ENCODE measurements at places on chromosomes 1 and 21.

DNA sequence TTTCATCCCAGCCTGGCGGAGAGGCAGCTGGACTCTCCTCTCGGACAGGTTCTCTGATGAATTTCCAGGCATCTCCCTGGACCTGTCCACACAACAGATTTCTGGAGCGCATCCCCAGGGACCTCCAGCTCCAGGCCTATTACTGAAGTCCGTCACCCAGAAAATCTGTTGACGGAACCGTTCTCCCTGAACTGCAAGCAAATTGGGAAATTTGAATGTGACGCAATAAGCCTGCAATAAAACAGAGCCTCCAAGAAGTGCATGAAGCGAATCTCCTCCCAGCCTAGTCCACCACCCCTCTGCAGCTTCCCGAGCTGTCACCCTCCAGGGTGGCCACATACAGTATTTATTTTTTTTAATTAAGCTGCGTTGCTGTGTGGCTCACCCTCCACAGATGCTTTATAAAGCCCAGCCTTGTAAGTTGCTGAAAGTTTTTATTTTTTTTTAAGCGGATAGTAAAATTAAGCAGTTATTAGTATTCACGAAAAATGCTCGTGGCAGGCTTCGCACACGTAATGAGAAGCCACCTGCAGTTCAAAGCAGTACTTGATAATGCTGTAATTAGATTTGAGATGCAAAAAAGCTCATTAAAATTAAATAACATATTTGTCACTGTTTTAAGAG lies 173.3 kb downstream of the CAMTA1 start:
- DNase-seq = no peak

GRCh38 chr1:172699111-172699510 lies 40.2 kb downstream of the FASLG start:
- DNase-seq = peak; percentile 82

- no peak for DNase-seq
These were observed 16.5 kb downstream of the SLC27A3 start for GRCh38 chr1:153791648-153792253.

DNA sequence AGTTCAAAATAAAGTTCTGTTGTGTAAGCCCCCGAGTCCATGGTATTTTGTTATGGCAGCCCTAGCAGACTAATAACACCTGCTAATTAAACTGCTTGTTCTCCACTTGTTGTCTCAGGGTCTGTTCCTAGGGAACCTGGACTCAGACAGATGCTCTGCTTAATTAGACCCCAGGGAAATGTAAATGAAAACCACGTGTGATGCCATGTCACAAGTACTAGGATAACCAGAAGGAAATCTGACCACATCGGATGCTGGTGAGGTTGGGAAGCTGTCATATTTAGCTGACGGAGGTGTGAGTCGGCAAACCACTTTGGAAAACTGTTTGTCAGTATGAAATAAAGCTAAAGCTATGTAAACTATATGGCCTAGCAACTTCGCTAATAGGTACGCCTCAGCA lies 19.6 kb downstream of the EDN2 start:
- DNase-seq = no peak

DNA sequence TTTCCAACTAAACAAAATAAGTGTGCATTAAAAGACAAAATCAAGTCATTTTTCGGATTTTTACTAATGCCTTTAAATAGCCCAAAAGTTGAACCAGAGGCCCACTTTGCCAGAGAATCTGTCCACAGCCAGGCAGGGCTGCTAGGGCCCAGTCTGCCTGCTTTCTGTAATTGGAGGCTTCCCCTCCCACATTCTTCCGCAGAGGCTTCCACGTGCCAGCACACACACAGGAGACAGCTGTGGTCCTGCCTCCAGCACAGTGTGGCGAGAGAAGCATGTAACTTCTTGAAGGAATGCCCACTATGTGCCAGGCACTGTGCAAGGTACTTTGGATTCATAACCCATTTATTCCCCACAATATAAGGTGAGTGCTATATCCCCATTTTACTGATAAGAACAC lies 11.3 kb upstream of the PDZK1IP1 start:
- no peak for DNase-seq

- DNase-seq = no peak
These were observed 153.7 kb downstream of the TENT5C start for GRCh38 chr1:117759535-117759934.

GRCh38 chr1:171173069-171173468 lies 12.0 kb upstream of the FMO2 start:
- DNase-seq = no peak

DNA sequence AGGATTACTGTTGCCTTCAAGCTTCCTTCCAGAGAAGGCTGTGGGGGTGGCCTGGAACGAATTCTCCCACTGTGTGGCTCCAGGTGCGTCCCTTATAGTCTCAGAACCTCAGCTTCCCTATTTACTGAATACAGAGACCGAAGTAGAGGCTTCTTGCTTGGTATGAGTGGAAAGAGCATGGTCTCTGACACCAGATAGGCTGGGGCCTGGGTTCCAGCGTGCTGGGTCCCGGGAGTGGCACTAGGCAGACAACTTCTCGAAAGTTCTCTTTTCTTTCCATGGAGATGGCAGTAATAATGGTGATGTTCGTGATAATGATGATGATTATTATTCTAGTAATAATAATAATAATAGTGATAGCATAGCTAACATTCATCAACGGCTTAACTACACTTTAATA lies 161.7 kb downstream of the PTPRU start:
- no peak for DNase-seq

DNA sequence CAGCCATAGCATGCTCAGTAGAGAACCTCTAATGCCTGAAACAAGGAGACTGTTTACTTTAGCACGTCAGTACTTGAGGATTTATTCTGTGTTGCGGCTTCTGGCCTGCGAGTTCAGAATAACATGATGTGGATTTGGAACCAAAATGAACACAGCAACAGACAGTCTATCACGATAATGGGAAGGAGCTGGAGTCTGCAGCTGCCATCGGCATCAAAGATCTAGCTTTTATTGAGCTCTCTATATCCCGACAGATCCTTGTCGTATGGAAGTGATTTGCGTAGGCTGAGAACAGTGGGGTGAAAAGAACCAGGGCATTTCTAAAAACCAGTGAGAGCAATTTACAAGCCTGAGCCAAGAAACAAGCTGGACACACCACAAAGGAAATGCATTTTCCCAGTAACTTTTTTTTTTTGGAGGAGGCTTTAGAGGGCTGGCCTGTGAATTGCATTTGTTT lies 294.2 kb downstream of the KIF26B start:
- no peak for DNase-seq

- DNase-seq = peak; percentile 17
These were observed 56.8 kb downstream of the GLIS1 start for GRCh38 chr1:53681977-53682685.

DNA sequence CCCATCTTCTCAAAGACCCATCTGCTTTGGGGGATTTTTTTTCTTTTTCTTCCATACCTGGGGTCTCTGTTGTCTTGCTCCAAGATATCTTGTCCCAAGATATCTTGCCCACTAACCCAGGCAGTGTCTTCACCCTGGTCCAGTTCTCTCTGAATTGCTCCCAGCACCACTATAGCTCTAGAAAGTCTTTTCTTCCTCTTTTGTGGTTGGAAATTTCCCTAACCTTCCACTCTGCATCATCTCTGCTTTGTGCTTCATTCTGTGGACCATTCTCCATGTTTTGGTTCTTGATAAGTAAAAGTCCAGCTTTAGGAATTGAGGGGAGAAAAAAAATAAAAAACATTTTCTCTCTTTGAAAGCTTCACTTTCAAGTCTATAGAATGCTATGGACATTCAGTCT lies 20.9 kb downstream of the STYXL2 start:
- DNase-seq = no peak

GRCh38 chr1:88595355-88596002 lies 88.6 kb upstream of the PKN2 start:
- DNase-seq = no peak

DNA sequence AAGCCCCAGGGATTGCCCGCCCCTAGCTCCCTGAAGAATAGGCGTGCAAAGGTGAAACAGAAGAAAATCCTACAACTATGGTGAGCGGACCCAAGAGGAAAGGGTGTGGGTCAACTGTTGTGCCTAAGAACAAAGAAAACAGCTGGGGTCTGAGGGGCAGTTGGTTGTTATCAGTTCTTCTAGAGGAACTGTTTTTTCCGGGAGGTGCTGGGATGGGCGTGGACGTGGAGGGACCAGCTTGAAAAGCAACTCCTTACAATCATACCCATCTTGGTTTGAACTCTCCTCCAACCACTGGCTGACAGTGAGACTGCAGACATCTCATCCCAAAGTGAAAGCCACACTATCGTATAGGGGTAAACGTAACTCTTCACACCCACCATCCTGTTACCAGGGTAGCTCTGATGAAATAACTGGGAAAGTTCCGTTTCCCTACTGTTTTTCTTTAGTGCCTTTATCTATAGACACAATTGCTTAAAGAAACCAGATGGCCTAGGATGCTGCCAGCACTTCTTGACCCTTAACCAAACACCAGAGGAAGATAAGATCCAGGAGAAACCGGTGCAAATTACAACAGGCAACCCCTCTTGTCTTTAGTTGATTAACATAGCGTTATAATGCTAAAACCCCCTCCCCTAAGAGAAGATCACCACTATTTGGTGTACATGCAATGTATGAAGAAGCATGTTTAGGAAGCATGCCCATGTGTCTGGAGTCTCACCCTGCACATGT lies 25.6 kb upstream of the FAM89A start:
- no peak for DNase-seq

GRCh38 chr1:241557551-241558193 lies 25.5 kb downstream of the KMO start:
- no peak for DNase-seq

DNA sequence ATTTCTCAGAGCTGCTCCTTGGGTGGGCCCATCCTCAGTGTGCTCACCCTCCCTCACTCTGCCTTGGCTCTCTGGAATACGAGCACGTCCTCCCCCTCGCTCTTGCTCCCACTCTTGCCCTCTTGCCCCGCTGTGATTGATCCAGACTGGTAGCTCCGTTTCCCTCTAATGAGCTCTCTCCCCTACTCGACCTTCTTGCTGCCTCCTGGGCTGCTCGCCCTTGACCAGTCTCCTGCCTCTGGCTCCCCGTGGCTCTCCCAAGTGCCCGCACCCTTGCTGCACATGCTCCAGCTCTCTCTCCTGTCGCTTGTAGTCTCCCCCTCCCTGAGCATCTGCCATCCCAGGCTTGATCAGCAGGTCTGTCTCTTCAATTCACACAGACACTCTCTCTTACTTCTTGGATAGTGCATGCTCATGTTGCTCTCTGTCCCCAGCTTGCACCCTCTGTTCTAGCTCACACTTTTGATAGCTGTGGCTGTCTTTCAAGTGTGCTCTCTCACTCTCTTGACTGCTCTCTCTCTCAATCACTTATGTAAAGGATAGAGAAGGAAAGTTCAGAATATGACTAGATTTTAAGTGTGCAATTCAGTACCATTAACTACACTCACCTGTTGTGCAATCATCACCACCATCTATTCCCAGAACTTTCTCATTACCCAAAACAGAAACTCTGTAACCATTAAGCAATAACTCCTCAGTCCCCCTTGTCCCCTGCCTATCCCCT lies 51.1 kb downstream of the PHC2 start:
- DNase-seq = no peak

- no peak for DNase-seq
These were observed 1596.9 kb downstream of the PLA2G4A start for GRCh38 chr1:188425687-188426086.

- no peak for DNase-seq
These were observed 897 bp downstream of the SLC25A24 start for GRCh38 chr1:108199201-108199691.

GRCh38 chr1:25068829-25069228 lies 138.8 kb upstream of the RUNX3 start:
- DNase-seq = no peak

DNA sequence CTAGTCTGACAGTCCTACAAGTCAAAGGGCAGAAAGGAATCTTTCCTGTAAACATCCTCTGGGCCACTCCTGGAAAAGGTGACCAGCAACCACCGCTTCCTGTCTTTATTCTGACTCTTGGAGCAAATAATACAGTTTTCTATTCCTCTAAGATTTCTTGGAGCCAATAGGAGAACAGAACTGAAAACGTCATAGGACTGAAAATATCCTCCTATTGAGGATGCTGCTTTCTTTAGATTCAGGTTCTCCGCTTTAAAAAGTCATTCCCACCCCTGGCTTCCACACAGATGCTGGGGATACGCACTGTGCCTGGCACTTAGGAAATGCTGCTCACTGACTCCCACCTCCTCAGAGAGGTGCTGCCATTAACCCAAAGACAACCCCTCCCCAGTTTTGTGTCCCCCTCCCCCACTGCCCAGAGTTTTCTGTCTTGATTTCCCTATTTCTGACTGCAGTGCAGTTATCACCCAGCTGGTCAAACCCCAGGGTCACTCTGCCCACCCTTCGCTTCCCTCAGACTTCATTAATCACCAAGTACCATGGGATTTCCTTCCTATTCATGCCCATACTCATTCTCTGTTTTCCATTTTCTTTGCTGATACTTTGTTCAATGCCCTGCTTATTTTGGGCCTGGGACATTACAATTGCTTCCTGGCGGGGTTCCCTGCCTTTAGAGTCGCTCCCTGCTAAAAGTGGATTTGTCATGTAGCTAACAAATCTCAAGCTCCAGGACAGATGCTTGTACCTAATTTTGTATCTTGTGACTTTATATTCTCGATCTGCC lies 82.1 kb upstream of the ARHGAP29 start:
- DNase-seq = no peak

GRCh38 chr1:90370686-90371447 lies 346.2 kb downstream of the BARHL2 start:
- DNase-seq = no peak

GRCh38 chr1:25100151-25100833 lies 132.0 kb downstream of the SYF2 start:
- peak; percentile 72 for DNase-seq

DNA sequence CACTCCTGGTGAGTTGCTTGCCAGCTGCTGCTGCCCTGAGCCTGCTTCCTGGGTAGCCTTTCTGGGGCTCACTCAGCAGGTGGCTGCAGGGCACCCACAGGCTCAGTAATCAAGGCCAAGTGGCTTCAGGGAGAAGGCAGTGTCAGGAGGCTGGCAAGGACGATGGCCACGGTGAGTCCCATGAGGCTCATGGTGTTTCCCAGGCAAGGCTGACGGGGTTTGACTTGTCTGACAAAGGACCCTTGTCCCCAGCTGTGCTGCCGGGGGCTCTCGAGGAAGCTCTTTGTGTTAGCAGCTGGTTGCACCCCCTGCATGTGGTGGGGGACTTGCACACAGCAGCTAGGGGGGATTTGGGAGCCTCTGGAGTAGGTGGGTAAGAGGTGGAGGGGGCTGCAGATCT lies 190.5 kb upstream of the C1orf174 start:
- no peak for DNase-seq

DNA sequence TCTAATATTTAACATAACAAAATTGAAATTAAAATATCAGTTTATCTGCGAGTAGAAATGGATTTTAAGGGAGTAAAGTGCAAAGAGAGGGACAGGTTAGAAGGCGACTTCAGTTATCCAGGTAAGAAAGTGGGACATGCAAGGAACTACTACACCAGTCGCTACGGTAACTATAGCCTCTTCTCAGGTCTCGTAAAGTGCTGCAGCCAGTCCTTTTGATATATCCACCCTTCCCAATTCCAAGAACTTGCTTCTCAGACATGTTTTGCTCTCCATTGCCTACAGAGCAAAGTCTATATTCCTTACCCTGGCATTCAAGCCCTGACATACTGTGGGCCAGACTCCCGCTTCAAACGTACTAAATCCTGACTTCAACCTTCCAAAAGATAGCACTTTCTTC lies 2.5 kb downstream of the COA7 start:
- DNase-seq = no peak

GRCh38 chr1:18957136-18957521 lies 653 bp upstream of the IFFO2 start:
- no peak for DNase-seq

Measured in CD8-positive, alpha-beta T cell (primary cell).